ENCODE measurements at places on chromosomes 11 and 22. TPM values are rescaled to one million over a fixed set of nuclear protein-coding genes. Genes with fewer than 3 reads are reported as not detected.

The LINC01488 gene
- not detected for total RNA-seq

DNA sequence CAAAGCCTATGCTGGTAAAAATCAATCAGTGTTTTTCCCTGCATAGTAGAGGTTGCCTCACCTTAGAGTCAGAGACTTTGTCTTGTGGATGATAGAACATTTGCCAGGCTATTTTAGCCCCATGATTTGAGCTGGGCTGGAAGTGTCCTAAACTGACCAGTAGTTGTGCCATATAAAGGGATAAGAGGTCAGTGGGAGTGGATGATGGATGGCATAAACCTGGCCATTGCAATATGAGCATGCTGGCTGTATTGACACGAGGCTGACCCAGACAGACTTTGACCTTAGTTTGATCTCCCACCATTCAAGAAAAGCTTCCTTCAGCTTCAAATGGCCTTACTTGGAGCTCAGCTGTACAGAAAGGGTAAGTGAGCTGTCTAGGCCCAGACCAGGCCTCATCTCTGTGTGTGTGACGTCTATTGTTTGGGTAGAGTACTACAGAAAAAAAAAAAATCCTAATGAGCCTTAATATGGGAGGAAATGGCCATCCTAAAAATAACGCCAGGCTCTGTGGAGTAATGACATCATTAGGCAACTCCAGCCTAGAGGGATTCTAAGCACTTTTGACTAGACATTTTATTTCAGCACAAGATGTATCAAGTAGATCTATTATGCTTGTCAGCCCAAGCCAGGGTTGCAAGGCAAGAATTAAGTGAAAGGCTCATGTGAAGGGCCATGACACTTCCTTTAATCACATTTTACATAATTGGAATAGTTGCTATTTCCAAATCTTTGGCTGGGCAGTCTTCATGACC, 51.3 kb upstream of the CADM1 start:
- H3K36me3 ChIP-seq: no peaks in the 10 kb centered on the region
- no peak overlapping the region for H3K4me3 ChIP-seq
- H3K27ac ChIP-seq: no peak overlapping the region
- no peaks in the 10 kb centered on the region for H3K27me3 ChIP-seq
- no peaks in the 10 kb centered on the region for H3K4me1 ChIP-seq

The NCAM1 gene
- total RNA-seq: 3.0 TPM

The TRIM6 gene
- 6.5 TPM for total RNA-seq

The FRMD8 gene
- total RNA-seq: 41.3 TPM

DNA sequence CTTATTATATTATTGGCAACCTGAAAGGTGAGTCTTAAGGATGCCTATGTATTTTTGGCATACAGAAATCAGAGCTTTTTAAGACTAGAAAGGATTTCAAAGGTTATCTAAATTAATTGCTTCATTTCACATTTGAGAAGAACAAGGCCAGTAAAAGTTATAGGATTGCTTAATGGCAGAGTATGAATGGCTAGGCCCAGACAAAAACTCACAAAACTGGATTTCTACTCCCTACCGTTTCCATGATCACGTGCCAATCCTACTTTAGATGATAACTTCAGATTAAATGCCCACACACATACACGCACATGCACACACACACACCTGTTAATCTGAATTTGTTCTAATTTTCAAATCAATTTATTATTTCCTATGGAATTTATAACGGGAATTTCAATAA, 1.8 kb upstream of the PDE3B start:
- no peak overlapping the region for H3K4me3 ChIP-seq
- peaks cover 14% of the 10 kb centered on the region for H3K27me3 ChIP-seq

DNA sequence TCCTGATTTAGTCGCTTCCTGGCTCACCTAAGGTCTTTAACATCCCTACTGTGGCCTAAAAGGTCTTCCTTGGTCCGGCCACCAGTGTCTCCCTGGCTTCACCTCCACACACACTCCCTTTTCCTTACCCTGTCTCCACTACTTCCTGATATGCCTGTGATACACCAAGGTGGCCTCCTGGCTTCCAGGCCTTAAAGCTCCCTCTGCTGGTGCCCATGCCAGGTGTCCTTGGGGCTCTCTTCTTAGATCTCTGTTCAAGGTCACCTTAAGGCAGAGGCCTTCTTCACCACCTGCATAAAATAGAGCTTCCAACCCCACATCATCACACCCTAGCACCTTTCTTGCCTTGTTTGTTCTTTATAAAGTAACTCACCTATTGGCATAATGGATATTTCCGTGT, 787.7 kb downstream of the NTM start:
- no peaks in the 10 kb centered on the region for H3K27me3 ChIP-seq
- H3K4me1 ChIP-seq: no peaks in the 10 kb centered on the region
- DNase-seq: no peak
- H3K27ac ChIP-seq: no peak overlapping the region
- no peaks in the 10 kb centered on the region for H3K36me3 ChIP-seq

- H3K27ac ChIP-seq: no peak overlapping the region
- no peaks in the 10 kb centered on the region for H3K4me1 ChIP-seq
- DNase-seq: no peak
- H3K4me3 ChIP-seq: no peak overlapping the region
Observed at GRCh38 chr11:118491041-118491440, 36.2 kb upstream of the TTC36 start.

All from kidney (tissue), 22 donors.